ENCODE measurements at places on chromosomes 4 and X. TPM values are rescaled to one million over a fixed set of nuclear protein-coding genes. Genes with fewer than 3 reads are reported as not detected.

- H3K27ac ChIP-seq, result no peak overlapping the region
- H3K4me3 ChIP-seq, result no peak overlapping the region
- H3K27me3 ChIP-seq, result no peaks in the 10 kb centered on the region
- DNase-seq, result no peak
- no peaks in the 10 kb centered on the region for H3K4me1 ChIP-seq
These were observed 389.9 kb downstream of the PACRGL start for GRCh38 chr4:21090094-21090666.

DNA sequence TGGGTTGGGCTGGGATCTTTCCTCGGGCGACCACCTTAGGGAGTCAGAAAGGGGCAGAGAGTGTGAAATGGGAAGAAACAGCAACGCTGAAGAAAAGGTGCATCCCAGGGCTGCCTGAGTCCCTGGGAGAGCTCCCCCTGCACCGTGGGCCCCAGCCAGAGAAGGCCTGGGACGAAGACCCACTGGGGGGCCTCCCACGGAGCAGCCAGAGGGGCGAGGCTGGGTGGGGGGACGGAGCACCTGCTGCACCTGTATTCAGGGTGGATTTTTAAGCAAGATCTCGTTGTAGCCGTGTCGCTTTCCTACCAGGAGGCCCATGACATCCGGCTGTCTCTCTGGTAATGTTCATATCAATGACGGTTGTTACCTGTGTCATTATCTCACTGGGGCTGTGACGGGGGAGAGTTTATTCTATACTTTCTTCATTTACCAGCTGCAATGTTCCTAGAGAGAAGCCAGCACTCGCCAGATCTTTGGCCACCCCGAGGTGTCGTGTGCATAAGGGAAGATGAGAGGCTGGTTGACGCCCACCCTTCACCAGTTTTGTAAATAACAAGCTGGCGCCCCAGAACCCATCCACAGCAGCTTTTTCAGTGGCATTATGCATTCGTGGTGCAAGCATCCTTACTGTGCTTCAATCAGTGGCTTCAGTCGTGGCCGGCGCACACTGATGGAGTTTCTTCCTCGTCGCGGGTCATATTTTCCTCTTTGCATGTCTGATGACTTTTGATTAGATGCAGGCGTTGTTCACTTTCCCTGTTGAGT lies 5.6 kb upstream of the PCGF3 start:
- peaks cover 18% of the 10 kb centered on the region for H3K4me1 ChIP-seq
- H3K36me3 ChIP-seq, result no peaks in the 10 kb centered on the region
- H3K27ac ChIP-seq, result no peak overlapping the region
- H3K27me3 ChIP-seq, result no peaks in the 10 kb centered on the region
- H3K4me3 ChIP-seq, result no peak overlapping the region
- DNase-seq, result no peak

DNA sequence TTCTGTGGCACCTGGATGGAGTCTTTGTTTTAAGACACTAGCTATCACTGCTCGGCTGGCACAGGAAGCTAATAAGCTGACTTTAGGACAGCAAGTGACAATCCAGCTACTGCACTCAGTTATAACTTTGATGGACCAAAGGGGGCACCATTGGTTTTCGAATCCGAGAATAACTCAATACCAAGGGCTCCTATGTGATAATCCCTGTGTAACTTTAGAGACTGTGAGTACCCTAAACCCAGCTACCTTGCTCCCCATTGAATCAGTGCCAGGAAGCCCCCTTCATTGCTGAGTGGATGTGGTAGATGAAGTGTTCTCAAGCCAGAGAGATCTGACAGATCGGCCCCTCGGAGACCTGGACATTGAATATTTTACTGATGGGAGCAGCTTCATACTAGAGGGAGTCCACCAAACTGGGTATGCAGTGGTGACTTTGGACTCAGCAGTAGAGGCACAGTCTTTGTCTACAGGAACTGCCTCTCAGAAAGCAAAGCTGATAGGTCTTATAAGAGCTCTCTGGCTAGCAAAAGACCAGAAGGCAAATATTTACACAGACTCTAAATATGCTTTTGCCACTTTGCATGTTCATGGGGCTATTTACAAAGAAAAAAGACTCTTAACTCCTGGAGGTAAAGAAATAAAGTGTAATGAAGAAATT lies 35.5 kb upstream of the UGT2B7 start:
- H3K4me3 ChIP-seq, result no peak overlapping the region
- H3K27me3 ChIP-seq, result no peaks in the 10 kb centered on the region
- no peaks in the 10 kb centered on the region for H3K4me1 ChIP-seq
- H3K36me3 ChIP-seq, result no peaks in the 10 kb centered on the region
- no peak overlapping the region for H3K27ac ChIP-seq

GRCh38 chr4:124708517-124709300 lies 3.8 kb downstream of the ANKRD50 start:
- H3K4me3 ChIP-seq, result no peak overlapping the region
- H3K27ac ChIP-seq, result no peak overlapping the region
- H3K27me3 ChIP-seq, result no peaks in the 10 kb centered on the region
- DNase-seq, result no peak

GRCh38 chr4:116881077-116881476 lies 204.3 kb downstream of the TRAM1L1 start:
- DNase-seq, result no peak
- H3K4me1 ChIP-seq, result no peaks in the 10 kb centered on the region
- no peak overlapping the region for H3K27ac ChIP-seq
- H3K36me3 ChIP-seq, result no peaks in the 10 kb centered on the region
- H3K4me3 ChIP-seq, result no peak overlapping the region

- H3K27ac ChIP-seq, result no peak overlapping the region
- no peaks in the 10 kb centered on the region for H3K4me1 ChIP-seq
- H3K36me3 ChIP-seq, result no peaks in the 10 kb centered on the region
These were observed 47.7 kb downstream of the TIGD2 start for GRCh38 chr4:89158884-89159503.

DNA sequence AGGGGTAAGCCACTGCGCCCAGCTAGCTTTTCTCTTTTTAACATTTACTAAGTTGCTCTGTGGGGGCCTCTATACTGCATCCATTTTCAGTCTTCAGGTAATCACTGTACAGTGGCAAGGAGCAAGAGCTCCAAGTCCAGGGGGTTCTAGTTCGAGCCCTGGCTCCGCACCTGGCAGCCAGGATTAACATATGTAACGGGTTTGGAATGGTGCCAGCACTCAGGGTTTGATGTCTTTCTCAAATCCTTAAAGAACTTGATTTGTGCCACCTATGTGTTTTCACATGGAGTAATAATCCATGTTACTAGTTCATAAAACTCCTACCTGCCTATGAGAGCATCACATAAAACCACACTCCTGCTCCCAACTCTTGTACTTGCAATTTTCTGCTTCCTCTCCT lies 4.5 kb downstream of the GRPEL1 start:
- H3K4me1 ChIP-seq, result peaks cover 48% of the 10 kb centered on the region
- DNase-seq, result no peak
- H3K27me3 ChIP-seq, result no peaks in the 10 kb centered on the region
- no peak overlapping the region for H3K27ac ChIP-seq

DNA sequence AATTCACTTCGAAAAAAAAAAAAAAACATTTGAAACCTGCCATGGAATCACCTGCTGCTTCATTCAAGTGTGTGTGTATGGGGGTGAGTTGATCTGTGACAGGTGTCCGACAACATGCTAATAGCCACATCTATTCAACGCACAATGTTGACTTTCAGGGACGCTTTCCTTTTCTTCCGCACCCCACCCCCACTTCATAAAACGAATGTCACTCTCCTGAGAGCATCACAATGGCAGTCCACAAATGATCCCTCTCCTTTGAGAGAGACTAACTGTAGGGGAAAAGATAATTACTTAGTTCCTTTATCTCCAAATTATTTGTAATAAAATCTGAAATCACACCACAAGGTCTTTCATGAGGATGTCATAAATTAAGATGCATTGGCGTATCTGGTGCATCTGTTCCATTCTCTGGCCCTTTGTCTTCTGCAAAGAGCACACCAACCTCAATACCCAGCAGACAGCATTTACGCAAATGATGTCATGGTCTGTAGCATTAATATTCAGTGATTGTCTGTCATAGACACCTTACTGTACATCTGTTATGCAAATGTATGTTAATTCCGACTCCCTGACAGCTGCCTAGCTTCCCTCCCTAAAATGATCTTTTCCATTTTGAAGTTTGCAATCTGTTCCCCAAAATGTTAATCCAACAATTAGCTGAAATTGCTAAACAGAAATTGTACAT lies 640.0 kb upstream of the BOD1L1 start:
- H3K4me1 ChIP-seq, result peaks cover 11% of the 10 kb centered on the region
- DNase-seq, result no peak
- H3K27ac ChIP-seq, result no peak overlapping the region
- H3K27me3 ChIP-seq, result no peaks in the 10 kb centered on the region
- H3K4me3 ChIP-seq, result no peak overlapping the region
- H3K36me3 ChIP-seq, result no peaks in the 10 kb centered on the region

DNA sequence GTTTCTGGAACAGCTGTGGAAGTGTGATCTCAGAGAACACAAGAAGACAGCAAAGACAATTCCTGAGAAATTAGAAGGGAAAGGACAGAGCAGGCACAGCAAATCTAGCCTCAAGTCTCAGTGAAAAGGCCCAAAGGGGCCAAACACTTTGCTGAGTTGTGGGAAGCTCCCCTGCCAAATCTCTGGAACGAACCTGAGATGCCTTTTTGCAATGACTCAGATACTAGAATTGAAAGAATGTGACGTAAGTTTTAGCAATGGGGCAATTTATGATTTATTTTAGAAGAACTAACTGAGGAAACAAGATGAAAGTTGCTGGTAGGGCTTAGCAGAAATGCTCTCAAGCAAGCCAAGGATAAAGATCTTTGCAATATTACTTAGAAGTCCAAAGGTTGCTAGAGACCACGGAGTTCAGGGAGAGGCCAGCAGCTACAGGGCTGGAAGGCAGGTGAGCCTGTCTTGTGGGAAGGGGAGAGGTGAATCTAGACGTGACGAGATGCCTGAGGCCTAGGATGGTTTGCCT lies 92.8 kb downstream of the AMELX start:
- H3K4me3 ChIP-seq, result no peak overlapping the region
- no peak for DNase-seq
- H3K27ac ChIP-seq, result no peak overlapping the region

DNA sequence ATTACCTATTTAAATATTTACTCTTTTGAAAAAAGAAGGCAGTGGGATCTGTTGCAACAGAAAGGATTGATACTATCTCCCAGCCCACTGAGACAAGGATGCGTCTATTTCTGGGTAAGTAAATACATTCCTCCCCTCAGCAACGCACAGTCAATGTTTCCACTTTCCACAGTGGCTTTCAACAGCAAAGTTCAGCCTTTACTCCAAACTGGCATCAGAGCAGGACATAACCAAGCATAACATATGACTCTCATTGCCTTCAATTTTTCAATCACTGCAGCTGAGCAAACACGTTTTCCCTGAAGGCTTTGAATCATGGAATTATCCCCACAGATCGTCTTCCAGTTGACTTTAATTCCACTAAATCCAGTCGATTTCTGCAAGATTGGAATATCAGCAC lies 160.3 kb upstream of the FRG1 start:
- no peak overlapping the region for H3K4me3 ChIP-seq
- DNase-seq, result no peak
- no peaks in the 10 kb centered on the region for H3K4me1 ChIP-seq

- no peak for DNase-seq
- H3K36me3 ChIP-seq, result no peaks in the 10 kb centered on the region
- H3K4me3 ChIP-seq, result no peak overlapping the region
These were observed 104.5 kb upstream of the PSAPL1 start for GRCh38 chr4:7539186-7539585.

- no peak overlapping the region for H3K27ac ChIP-seq
- no peak for DNase-seq
- H3K4me1 ChIP-seq, result peaks cover 12% of the 10 kb centered on the region
- no peak overlapping the region for H3K4me3 ChIP-seq
- H3K36me3 ChIP-seq, result no peaks in the 10 kb centered on the region
These were observed 25.8 kb upstream of the TBL1X start for GRCh38 chrX:9438933-9439494.

- H3K27ac ChIP-seq, result no peak overlapping the region
- no peaks in the 10 kb centered on the region for H3K27me3 ChIP-seq
- H3K4me3 ChIP-seq, result no peak overlapping the region
- DNase-seq, result no peak
These were observed 279.2 kb downstream of the NR3C2 start for GRCh38 chr4:148162991-148163390.

DNA sequence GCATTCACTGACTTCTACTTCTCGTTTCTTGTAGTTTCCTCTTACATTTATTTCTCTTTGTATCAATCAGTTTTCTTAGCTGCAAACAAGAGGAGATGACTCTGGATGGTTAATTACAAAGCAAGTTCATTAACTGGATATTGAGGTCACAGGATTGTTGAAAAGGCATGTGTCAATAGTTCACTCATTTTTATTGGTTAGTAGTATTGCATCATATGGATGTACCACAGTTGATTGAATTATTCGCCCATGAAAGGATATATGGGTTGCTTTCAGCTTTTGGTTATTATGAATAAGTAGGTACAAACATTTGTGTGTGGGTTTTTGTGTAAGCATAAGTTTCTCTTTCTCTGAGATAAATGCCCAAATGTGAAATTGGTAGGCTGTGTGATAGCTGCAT lies 21.8 kb upstream of the ARHGEF6 start:
- DNase-seq, result no peak
- peaks cover 7% of the 10 kb centered on the region for H3K4me1 ChIP-seq
- H3K4me3 ChIP-seq, result no peak overlapping the region
- H3K36me3 ChIP-seq, result no peaks in the 10 kb centered on the region
- no peak overlapping the region for H3K27ac ChIP-seq
- no peaks in the 10 kb centered on the region for H3K27me3 ChIP-seq

GRCh38 chr4:1592709-1593417 lies 91.2 kb downstream of the FAM53A start:
- H3K4me1 ChIP-seq, result no peaks in the 10 kb centered on the region
- no peak overlapping the region for H3K27ac ChIP-seq
- peaks cover 14% of the 10 kb centered on the region for H3K27me3 ChIP-seq
- DNase-seq, result no peak
- no peak overlapping the region for H3K4me3 ChIP-seq

DNA sequence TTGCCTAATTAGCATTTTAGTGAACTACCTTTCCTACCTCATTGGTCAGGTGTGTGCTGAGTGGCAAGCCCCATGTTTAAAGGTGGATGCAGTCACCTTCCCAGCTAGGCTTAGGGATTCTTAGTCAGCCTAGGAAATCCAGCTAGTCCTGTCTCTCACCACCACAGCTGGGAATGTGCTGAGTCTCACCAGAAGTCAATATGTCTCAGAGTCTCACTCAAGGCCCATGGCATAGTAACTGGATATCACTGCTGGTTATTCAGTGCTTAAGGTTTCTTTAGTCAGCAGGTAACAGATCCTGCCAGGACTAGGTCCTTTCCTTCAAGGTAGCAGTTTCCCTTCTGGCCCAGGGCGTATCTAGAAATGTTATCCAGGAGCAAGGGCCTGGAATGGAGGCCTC lies 136.5 kb downstream of the COX18 start:
- DNase-seq, result no peak
- H3K4me1 ChIP-seq, result no peaks in the 10 kb centered on the region
- H3K4me3 ChIP-seq, result no peak overlapping the region
- no peak overlapping the region for H3K27ac ChIP-seq

GRCh38 chr4:1730532-1731135 lies 9.3 kb downstream of the TACC3 start:
- no peak overlapping the region for H3K27ac ChIP-seq
- H3K27me3 ChIP-seq, result no peaks in the 10 kb centered on the region
- no peak for DNase-seq
- no peak overlapping the region for H3K4me3 ChIP-seq
- peaks cover 26% of the 10 kb centered on the region for H3K4me1 ChIP-seq
- H3K36me3 ChIP-seq, result no peaks in the 10 kb centered on the region

GRCh38 chrX:132843363-132843762 lies 115.1 kb downstream of the HS6ST2 start:
- H3K36me3 ChIP-seq, result no peaks in the 10 kb centered on the region
- H3K27me3 ChIP-seq, result no peaks in the 10 kb centered on the region
- no peak for DNase-seq
- H3K4me1 ChIP-seq, result no peaks in the 10 kb centered on the region
- H3K4me3 ChIP-seq, result no peak overlapping the region

CRMP1 gene
- polyA plus RNA-seq, result 0.58 TPM

FAM47A gene
- polyA plus RNA-seq, result not detected

GPRASP1 gene
- 4.8 TPM for polyA plus RNA-seq

GATA1 gene
- polyA plus RNA-seq, result not detected
